ENCODE measurements at places on chromosomes 6 and 20.

GRCh38 chr6:104613416-104614001 is 246.2 kb downstream of the HACE1 start:
- peak; percentile 75 for DNase-seq

GRCh38 chr6:4382362-4382853 is 247.0 kb upstream of the ECI2 start:
- no peak for DNase-seq

DNA sequence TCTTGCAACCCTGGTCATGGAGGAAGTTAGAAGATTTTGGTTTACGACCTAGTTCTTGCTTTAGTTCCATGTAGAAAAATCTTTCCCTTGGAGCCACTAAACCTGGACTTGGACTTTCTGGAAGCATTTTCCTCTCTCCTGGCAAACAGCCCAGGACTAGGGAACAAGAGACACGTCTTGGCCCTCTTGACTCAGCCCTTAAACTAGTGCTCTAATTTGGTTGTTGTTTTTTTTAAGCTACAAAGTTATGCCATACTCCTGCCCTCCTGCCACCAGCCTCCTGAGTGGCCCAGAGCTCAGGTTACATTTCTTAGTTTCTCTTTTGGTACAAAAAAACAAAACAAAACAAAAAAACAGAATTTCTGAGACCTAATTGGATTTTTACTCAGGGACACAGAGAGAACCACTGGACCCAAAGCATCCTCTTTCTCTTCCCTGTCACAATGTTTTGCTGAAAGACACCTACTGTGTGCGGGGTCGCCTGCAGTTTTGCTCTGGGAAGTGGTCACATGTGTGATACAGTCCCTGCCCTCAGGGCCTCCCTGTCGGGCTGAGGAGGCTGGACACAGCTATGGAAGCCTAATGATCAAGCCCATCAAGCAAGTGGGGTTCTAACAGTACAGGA is 32.3 kb upstream of the SCUBE3 start:
- DNase-seq: peak; percentile 89

GRCh38 chr20:51697096-51697826 is 70.9 kb downstream of the ATP9A start:
- peak; percentile 45 for DNase-seq

GRCh38 chr6:7546020-7546369 is 4.5 kb downstream of the DSP start:
- DNase-seq: peak; percentile 28

DNA sequence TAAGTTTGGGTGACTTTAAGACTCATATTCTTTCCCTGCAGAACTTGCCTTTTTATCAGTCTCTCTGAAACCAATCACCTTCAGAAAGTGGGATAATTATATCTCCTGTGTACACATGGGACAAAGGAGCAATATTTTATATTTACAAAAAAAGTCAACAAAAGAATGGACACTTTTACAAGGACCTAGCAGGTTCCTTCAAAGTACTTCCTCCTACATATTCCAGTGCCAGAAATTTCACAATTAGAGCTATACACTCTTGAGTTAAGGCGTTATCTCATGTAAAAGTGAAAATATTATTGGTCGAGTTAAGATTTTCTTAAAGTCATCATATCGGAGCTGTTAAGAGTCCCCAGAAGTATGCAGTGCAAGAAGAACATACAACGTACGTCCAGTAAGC is 98.9 kb upstream of the MAFB start:
- no peak for DNase-seq

- no peak for DNase-seq
These were observed 152.3 kb downstream of the ZFAND3 start for GRCh38 chr6:37971711-37972390.

Data from fibroblast of skin of right biceps (primary cell).